Fibroblast of lung (primary cell): ENCODE measurements at places on chromosomes 2 and 18. TPM values are rescaled to one million over a fixed set of nuclear protein-coding genes. Genes with fewer than 3 reads are reported as not detected.

Gene SLC8A1
- total RNA-seq = 74.0 and 109 TPM in 2 replicates

Gene PELI1
- total RNA-seq = 5.9 and 7.4 TPM in 2 replicates

Gene YES1
- total RNA-seq = 49.5 and 79.6 TPM in 2 replicates

Gene MPV17
- 65.2 and 83.2 TPM in 2 replicates for total RNA-seq

Gene SMYD1
- not detected in 2 replicates for total RNA-seq

Gene MC2R
- total RNA-seq = not detected in 2 replicates

Gene CTLA4
- not detected in 2 replicates for total RNA-seq

Gene TEX44
- total RNA-seq = not detected in 2 replicates

Gene ASTL
- total RNA-seq = not detected in 2 replicates

Gene SLC19A3
- total RNA-seq = 0.17 and 1.0 TPM in 2 replicates
